ENCODE measurements at places on chromosomes 2 and 18. TPM values are rescaled to one million over a fixed set of nuclear protein-coding genes. Genes with fewer than 3 reads are reported as not detected.

GRCh38 chr2:228600265-228600664, 418.8 kb upstream of the SPHKAP start:
- H3K4me3 ChIP-seq = no peak overlapping the region
- no peak for DNase-seq
- H3K27me3 ChIP-seq = no peaks in the 10 kb centered on the region
- no peaks in the 10 kb centered on the region for H3K36me3 ChIP-seq

The CPO gene
- not detected for total RNA-seq

GRCh38 chr2:61167579-61167978, 5.6 kb downstream of the C2orf74 start:
- H3K36me3 ChIP-seq = peaks cover 27% of the 10 kb centered on the region
- no peak for DNase-seq
- H3K27me3 ChIP-seq = no peaks in the 10 kb centered on the region
- H3K4me1 ChIP-seq = peaks cover 4% of the 10 kb centered on the region
- no peak overlapping the region for H3K27ac ChIP-seq

The KLHL30 gene
- not detected for total RNA-seq

The NCK2 gene
- 93.7 TPM for total RNA-seq

Measured in endothelial cell (in vitro differentiated cells).